ENCODE measurements at places on chromosomes 5 and 9.

DNA sequence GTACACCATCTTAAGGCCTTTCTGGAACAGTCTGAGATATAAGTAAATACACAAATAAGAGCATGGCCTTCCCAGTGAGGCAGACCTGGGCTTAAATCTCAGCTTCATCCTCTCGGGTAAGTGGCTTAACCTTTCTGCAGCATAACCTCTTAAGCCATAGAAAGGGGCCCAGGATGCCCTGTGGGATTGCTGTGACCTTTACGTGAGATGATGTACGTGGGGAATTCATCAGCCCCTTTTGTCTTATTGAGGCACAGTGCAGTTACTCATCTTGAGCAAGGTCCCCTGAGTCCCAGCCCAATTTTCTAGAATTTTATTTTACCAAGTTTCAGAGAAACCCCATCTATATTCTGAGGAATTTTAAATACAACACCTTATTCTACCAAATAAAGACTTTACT lies 92.2 kb downstream of the PDE8B start:
- no peak for DNase-seq

DNA sequence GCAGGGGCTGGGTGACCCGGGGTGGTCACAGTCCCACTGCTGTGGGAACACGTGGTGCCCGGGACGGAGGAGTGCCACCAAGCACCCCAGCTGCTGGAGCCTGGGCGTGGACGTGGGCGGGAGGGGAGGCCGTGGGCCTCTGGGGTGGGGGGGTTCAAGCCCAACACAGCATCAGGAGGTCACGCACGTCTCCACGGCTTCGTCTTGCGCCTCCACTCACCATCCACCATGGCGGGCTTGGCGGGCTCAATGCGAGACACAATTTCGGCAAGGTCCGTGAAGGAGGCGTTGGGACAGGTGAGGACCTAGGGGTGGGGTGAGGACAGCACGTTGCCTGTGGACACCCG lies 2.2 kb upstream of the NSMF start:
- DNase-seq: no peak

DNA sequence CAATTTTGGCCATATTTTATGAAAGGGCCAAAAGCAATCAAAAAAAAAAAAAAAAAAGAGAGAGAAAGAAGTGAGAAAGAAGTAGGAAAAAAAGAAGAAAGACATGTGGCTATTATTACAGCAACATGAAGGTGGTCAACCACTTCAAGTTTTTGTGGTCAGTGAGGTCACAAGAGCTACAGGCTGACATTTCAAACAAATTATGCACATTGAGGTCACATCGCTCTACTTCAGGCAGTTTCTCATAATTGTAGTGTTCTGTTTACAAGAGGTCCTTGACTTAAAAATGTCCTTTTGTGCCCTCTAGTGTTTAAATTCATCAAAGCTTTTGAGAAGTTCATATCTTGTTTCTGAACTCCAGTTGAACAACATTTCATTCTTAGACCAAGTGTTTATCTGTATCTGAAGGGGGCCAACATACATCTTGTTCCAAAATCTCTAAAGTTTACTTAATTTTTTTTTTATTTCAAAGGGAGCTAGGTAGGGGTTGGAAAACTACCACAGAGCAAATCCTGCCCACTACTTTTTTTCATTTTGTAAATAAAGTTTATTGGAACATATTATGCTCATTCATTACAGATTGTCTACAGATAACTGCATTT lies 513.1 kb downstream of the PDE4D start:
- peak; percentile 88 for DNase-seq

GRCh38 chr9:86822006-86822801 lies 125.1 kb downstream of the GAS1 start:
- no peak for DNase-seq

- no peak for DNase-seq
These were observed 1.1 kb upstream of the BRD3 start for GRCh38 chr9:134068744-134069479.

- no peak for DNase-seq
These were observed 1.9 kb downstream of the RAB24 start for GRCh38 chr5:177301503-177302165.

DNA sequence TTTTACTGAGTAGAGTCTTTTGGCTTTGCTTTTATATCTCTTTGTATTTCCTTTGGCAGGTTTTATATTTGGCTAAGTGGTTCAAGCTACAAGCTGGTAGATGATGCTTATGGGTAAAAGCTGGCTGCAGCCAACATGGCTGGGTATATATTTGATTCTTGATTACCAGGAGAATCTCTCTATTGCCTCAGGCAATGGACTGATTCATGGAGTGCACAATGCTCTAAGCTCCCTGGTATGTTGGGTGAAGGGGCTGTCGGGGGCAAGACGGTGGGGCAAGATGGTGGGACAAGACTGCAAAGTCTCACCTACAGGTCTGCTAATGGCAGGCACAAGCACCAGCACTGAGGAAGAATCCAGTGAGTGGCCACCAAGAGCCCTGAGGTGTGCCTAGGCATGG lies 366.6 kb downstream of the DMAC1 start:
- no peak for DNase-seq

DNA sequence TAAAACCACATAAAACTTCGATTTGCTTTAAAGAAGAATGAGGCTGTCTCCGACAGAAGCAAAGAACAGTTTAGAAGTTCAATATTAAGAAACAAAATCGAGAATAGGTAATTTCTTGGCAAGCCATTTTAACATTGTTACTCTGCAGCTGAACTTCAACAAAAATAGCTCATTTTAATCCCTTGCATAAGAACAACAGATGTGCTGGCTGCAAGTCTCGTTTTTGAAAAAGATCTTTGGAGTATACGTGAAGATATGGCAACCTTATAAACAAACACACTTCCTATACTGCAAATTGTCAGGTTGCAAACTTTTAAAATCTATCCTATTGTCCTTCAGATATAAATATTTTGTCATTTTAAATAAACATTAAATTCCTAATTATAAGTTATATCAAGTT lies 71.5 kb downstream of the FBN2 start:
- no peak for DNase-seq

GRCh38 chr5:39892708-39893107 lies 467.9 kb upstream of the DAB2 start:
- DNase-seq: no peak

GRCh38 chr5:37428044-37428443 lies 48.9 kb downstream of the WDR70 start:
- DNase-seq: no peak
